Stimulated activated CD8-positive, alpha-beta memory T cell treated with anti-CD3 and anti-CD28 coated beads, Interleukin-4, amount 100 ng/mL, for 1 hour (primary cell): ENCODE measurements at places on chromosomes 7 and 10.
A peak's percentile ranks its signal among the peaks of the same experiment; 100 is the strongest.

- no peak for DNase-seq
Observed at GRCh38 chr7:135859538-135859937, 110.9 kb upstream of the FAM180A start.

DNA sequence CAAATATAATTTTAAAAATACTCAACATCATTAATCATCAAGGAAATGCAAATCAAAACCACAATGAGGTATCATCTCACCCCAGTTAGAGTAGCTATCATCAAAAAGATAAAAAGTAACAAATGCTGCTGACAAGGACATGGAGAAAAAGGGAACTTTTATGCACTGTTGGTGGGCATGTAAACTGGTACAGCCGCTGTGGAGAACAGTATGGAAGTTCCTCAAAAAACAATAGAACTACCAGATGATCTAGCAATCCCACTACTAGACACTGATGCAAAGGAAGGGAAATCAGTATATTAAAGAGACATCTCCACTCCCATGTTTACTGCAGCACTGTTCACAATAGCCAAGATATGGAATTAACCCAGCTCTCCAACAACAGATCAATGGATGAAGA is 384.5 kb downstream of the PLXDC2 start:
- DNase-seq, result no peak

- DNase-seq, result no peak
Observed at GRCh38 chr10:131004276-131004675, 307.2 kb downstream of the TCERG1L start.

GRCh38 chr7:156113731-156114130 is 301.5 kb upstream of the SHH start:
- no peak for DNase-seq

GRCh38 chr10:11145495-11145855 is 127.8 kb downstream of the CELF2 start:
- peak; percentile 48 for DNase-seq

DNA sequence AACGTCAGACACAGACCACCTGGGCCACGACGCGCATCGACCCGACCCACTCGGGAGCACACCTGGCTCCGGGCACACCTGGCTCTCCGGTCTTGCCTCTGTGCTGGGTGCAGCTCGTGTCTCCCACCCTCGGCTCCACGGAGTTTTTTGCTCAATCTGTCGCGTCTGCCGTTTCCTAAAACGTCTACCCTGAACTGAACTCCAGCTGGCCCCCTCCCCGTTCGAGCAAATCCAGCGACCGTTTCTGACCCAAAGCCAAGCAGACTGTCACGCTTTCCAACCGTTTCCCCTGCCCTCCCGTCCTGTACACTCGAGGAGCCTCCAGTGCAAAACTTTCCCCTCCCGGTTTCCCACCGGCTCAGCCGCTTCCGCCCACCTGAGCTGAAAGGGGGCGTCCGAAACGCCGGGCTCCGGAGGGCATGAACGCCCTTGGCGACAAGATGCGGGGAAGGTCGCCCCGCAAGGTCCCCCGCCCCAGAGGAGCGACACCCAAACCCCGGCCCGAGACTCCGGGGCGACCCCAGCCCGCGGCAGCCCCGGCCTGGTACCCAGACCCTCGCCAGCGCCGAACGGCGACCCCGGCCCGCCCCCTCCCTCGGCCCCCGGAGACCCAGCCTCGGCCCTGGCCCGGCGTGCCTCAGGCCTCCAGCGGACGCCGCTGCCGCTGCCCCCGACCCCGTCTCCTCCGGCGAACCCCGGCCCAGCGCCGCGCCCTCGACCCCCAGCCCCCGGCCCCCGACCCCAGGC is 557 bp downstream of the CYTH3 start:
- DNase-seq, result no peak

- DNase-seq, result no peak
Observed at GRCh38 chr10:71063401-71063800, 149.0 kb upstream of the UNC5B start.

DNA sequence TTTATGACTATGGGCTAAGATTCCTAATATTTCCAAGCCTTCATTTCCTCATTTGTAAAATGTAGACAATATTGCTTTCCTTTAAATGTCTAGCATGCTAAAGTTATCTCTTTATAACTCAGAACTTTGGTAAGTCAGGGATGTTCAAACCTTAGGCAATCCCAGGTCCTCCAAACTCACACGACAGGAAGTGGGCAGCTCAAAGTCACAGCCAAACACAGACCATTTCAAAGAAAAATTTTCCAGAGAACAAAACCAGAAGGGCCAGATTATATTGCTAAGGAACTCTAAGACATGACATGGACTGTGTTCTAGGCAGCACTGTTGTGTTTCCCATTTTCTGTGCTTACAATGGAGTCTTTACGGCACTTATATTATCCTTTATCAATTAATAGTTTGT is 87.8 kb upstream of the DYNC1I1 start:
- no peak for DNase-seq

DNA sequence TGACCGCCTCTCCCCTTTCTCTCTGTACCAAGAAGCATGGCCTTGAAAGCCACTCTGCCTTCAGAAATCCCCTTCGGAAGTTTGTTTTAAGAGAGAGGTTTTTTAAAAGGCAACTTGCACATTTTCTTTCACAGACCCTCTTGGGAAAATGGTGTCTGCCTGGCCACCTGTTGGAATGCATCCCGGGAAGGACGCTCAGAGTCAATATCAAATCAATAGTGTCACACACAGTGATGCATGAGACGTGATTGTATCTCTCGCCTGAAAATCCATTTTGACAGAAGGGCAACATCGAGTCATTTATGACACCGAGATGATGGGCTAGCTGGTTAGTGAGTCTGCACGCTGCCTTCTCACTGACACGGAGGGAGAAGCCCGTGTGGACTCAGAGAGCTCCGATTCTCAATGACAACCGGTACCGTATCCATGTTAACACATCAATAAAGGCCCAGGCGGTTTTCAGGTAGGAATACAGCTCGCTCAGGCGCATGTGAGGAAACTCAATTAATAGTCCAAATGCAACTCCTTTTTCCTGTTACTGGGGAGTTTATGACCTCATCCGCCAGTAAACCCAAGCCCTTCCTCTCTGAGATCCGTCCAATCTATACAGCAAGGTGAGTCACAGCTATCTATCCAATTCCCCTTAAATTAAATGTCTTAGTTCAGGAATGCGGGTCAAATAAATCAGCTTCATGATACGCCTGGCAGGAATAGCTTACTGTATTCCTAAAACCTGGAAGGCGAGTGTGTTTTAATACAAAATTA is 621.5 kb upstream of the MKI67 start:
- DNase-seq, result no peak

DNA sequence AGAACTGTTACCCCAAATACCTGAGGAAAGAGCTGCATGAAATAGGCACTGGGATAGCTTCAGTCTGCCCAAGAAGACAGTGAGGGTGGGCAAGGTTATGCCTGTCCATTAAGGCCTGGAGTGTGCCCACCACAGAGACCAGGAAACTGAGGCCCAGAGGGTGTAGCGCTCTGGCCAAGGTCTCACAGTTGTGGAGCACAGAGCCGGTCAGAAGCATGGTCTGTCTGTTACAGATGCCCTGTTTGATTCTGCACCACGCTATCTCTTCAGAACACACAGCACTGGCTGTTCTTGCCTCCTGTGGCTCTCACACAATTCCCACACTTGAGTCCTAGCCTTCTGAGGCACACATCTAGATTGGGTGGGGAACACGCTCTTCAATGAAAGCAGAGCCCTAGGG is 261.4 kb downstream of the GRID1 start:
- no peak for DNase-seq

- DNase-seq, result no peak
Observed at GRCh38 chr7:19079066-19079465, 38.4 kb downstream of the TWIST1 start.
